Mesenteric fat pad (tissue), 1 donor: ENCODE measurements at places on chromosomes 3 and 15.

GRCh38 chr3:112466020-112466419, 33.3 kb downstream of the BTLA start:
- no peak for DNase-seq

DNA sequence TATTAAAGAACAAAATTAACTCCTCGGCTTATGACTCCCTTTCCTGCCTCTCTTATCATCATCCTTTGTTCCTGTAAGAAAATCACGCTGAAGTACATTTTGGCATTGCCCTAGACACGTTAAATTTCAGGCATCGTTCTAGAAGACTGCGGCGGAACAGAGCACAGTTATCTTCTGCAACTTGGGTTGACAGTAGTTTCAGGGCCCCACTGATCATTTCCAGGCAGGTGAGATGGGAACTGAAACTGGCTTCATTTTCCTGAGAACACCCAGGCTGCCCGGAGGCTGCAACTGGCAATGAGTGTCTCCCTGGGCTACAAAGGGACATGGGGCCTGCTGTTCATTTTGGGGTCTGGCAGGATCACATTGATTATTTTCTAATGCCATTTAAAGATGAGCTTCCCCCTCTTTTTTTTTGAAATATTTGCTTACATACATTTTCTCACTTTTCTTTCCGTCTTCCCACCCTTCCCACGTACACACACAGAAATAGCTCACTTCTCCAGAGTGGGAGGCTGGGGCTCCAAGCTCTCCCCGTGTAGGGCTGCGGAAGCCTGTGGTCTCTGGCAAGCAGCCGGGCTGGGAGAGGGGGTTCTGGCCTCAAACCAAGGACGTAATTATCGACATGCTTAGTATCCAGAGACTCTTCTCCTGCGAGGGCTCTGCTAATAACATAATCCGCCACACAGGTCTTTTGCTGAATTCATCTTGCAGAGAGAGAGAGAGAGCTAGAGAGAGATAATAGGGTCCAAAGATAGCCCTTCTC, 267.4 kb downstream of the ABHD5 start:
- no peak for DNase-seq

- no peak for DNase-seq
Observed at GRCh38 chr3:67048715-67049074, 50.6 kb downstream of the KBTBD8 start.

DNA sequence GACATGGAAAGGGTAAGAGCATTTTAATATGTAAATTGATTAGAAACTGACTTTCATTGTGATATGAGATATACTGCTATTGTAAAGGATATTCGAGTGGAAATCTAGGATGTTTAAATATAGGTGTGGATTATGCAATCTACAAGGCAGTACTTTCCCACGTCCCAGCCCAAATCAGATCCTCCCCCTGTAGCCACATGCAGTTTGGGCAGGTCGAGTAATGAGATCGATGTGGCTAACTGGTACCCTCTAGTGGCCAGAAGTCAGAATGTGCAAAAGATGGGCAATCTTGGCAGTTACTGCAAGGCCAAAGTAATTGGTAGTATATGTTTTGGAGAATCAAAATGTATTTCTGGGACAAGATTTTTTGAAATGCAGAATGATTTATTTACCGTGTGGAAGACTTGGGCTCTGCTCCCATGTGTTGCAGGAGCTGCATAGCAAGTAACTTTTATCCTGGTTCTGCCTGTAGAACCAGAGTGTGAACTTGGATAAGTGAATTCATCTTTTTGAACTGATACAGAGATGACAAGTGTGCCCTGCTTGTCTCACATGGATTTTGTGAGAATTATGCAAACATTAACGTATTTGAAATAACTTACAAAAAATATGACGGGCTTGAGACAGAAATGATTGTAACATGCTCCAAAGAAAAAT, 94.5 kb upstream of the ADAMTSL3 start:
- no peak for DNase-seq

GRCh38 chr3:58471025-58471887, 20.6 kb upstream of the KCTD6 start:
- DNase-seq = no peak

DNA sequence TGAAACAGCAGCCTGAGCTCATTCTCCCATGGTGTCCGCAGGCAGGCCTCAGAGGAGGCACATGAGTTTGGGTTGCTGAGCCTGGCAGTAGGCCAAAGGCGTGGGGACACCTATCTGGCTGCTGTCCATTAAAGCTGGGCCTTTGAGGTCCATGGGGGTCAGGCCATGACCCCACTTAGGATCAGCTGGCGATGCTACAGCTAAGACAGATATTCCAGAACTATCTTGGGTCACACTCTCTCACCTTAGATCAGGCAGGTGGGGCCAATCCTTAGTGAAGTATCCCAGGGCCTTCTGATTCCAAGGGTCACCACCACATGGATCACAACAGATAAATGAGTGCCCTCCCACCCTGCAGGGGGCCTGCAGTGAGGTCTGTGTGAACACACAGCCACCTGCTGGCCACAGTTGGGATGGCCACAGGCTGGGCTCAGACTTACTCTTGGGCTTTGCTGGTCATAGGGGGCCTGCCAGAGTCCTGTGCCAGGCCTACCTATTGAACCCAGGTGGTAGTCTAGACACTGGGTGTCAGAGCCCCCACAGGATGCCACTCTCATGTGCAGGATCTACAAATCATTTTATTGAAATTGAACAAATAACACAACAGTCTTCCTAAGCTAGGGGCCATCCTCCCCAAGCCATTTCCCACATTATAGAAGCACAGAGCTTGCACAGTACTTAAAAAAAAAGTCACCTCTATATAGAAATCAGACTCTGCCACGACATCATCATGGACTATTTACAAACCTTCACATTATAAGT, 2.0 kb upstream of the HYAL2 start:
- no peak for DNase-seq

DNA sequence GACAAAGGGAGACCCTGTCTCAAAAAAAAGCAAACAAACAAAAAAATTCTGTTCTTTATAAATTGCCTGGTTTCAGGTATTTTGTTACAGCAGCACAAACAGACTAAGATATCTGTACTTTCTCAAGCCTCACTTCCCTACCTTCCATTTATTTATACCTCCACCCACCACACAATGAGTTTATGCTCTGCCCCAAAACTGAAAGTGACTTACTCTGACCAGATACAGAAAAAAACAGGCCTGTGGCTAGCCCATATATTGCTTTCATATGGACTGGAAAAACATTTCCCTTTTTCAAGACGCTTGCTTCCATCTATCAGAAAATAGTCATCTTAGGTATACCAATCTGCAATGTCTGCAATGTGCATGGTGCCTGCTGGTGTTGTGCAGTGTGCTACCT, 8.7 kb upstream of the GPD1L start:
- DNase-seq = no peak

- peak; percentile 76 for DNase-seq
Observed at GRCh38 chr3:37853691-37854413, 7.8 kb upstream of the CTDSPL start.
